ENCODE measurements at places on chromosomes 13 and 19.

DNA sequence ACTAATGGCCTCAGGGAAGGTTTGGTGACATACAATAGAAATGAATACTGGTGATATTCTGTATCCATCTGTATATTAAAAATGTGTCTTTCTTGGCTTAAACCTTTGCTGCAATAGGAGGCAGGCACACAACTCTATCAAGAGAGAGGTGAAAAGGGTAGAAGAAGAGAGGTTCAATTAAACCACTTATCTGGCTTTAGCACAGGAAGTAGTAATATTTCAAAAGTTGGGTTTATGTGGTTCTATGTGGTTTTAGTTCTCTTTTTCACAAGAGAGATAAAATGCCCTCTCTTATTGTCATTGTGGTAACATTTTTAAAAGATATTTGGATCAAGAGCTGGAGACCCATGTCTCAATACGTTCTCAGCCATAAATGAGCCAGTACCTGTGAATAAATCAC is 146.2 kb upstream of the FNDC3A start:
- DNase-seq: no peak

DNA sequence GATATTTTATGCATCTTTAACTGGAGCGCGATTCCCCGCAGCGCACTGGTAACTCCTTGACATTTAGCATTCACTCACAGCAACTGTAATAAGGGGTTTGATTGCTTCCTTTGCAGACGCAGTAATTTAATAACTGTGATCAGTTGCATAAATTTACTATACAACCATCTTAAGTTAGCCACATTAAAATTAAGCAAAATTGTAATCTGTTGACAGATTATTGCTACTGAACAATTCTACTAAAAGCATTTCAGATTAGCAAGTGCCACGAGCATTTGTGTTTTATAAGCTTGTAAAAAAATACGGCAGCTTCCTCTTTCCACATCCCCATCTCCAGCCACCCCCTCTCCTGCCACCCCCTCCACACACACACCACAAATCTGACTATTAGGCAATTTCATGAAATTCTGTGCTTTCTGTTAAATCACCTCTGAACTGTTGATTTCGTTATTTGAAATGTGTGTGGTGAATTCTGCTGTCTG is 44.4 kb downstream of the TSHZ3 start:
- peak; percentile 32 for DNase-seq

DNA sequence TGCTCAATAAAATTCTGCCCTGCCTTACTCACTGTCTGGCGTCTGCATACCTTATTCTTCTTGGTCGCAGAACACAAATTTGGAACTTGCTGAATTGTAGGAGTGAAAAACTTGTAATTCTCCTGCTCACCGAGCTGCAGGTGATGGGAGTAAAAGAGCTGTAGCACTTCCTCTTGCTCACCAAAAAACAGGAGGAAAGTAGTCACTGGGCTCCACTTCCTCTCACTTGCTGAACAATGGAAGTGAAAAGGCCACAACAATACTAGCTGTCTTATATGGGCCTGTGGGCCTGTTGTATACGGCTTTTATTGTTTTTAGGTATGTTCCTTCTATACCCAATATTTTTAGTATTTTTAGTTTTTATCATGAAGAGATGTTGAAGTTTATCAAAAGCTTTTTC is 978.7 kb downstream of the SLITRK5 start:
- DNase-seq: no peak

DNA sequence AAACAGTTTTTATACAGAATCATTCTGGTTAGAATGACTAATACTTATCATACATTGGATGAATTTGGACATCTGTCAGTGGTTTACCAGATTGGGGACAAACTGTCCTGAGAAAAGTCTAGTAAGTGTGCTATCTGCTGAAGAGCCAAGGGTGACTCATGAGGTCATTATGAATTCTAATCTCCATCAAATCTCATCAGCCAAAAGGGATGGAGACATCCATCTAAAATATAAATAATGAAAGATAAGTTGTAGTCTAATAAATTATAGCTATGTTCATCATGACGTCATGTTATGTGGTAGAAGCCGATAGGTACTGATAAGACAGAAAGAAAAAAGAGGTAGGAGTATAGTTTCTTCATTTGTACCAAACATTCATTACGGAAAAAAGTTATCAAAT is 804.4 kb downstream of the PCDH9 start:
- no peak for DNase-seq

- no peak for DNase-seq
Observed at GRCh38 chr13:61954092-61954491, 538.4 kb upstream of the PCDH20 start.

DNA sequence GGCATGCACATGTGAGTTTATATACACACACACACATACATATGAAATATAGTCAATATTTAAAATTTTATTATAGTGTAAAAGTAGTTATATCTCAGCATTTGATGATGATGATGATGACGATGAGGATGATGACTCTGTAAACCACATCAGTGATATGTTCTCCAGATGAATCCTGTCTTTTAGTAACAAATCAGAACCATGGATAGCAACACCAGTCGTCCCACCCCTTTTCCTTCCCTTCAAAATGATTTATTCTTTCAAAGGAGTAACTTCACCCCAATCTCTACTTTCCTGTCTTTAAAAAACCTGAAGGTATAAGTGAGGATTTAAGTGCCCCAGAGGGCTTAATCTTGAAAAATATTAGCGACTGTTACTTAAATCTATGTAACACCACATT is 74.1 kb downstream of the DCLK1 start:
- no peak for DNase-seq

DNA sequence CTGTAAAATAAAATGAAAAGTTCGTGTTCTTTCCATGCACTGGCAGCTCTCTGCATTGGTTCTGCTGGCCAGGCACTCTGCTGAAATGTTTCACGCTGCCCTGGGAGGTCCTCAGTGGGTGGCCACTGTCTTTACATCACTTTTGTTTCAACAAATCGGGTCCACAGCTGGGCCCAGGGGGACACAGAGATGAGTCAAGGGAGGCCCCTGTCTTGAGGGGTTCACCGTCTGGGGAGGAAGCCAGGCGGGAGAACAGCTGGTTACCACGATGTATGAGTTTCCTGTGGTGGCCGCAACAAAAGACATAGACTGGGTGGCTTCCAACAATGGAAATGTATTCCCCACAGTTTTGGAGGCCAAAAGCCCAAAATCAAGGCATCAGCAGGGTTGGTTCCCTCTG is 5.1 kb upstream of the KLF2 start:
- no peak for DNase-seq

- DNase-seq: no peak
Observed at GRCh38 chr19:9009935-9010651, at the start of gene MUC16. MUC16 (minus strand) TSS chr19:9010409.

DNA sequence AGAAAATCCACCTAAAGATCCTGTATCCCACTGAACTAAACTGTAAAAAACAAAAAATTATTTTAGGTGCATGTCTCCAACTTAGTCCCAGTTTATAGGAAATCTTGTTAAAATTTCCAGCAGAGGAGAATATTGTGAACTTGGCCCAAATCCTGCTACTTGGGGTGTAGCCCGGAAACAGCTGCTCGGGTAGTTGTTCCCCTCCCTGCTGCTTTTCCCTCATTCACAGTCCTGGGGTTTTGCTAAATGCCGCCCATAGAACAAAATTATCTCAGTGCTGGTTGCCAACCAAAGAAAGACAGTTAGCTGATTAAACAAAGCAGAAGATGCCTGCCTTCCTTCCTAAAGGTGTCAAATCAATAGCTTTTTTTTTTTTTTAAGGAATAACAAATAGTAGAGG is 330.5 kb upstream of the KLF12 start:
- no peak for DNase-seq

- peak; percentile 63 for DNase-seq
Observed at GRCh38 chr19:13212759-13213330, 62.6 kb downstream of the IER2 start.

- DNase-seq: peak; percentile 79
Observed at GRCh38 chr19:48780631-48781391, 25.5 kb downstream of the FGF21 start.

- DNase-seq: peak; percentile 44
Observed at GRCh38 chr19:55189403-55189835, 9.3 kb upstream of the SYT5 start.

DNA sequence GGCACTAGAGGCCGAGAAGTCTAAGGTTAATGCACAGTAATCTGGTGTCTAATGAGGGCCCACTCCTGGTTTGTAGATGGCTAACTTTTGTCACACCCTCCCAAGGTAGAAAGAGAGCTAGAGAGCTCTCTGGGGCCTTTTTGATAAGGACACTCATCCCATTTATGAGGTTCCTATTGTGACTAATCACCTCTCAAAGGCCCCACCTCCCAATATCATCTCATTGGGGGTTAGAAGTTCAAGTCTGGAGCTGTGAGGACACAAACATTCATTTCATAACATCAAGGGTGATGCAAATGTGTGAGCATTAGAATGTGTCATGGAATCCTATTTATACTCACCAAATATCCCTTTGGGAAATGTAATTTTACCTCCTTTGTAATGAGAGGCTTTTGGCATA is 79.2 kb upstream of the SLC10A2 start:
- no peak for DNase-seq

- peak; percentile 11 for DNase-seq
Observed at GRCh38 chr13:78608688-78609463, 5.5 kb upstream of the POU4F1 start.

- peak; percentile 65 for DNase-seq
Observed at GRCh38 chr13:98411617-98412265, 165.2 kb downstream of the STK24 start.

GRCh38 chr19:44741841-44742329 is 6.6 kb upstream of the BCL3 start:
- DNase-seq: peak; percentile 100

GRCh38 chr19:50580970-50581634 is 12.9 kb upstream of the LRRC4B start:
- no peak for DNase-seq

GRCh38 chr13:75399168-75399878 is 82.6 kb downstream of the TBC1D4 start:
- no peak for DNase-seq

- DNase-seq: peak; percentile 35
Observed at GRCh38 chr19:40191836-40192646, 815 bp downstream of the MAP3K10 start.

DNA sequence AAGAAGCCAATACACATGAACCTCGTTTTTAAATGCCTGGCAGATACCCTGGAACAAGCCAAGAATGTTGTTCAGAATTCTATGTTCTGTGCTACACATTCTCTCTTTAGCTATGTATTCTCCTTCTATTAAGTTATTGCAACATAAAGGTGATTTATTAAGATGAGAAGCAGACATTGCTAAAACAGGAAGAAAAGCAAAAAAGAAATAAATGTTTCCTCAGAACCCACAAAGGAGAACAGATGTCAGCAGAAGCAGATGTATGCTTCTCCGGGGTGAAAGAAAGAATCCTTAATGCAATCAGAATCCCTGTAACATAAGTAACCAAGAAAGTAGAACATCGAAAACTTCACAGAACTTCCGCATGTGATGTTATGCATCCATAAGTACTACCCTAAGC is 302.9 kb downstream of the DCT start:
- no peak for DNase-seq

GRCh38 chr19:28605501-28606268 is 607.3 kb downstream of the UQCRFS1 start:
- DNase-seq: no peak

- no peak for DNase-seq
Observed at GRCh38 chr13:27440408-27440807, 10.0 kb downstream of the MTIF3 start.

- no peak for DNase-seq
Observed at GRCh38 chr19:4229179-4229931, at the start of gene EBI3. EBI3 (plus strand) TSS chr19:4229523; CDS start chr19:4229551, 28 bp downstream.

DNA sequence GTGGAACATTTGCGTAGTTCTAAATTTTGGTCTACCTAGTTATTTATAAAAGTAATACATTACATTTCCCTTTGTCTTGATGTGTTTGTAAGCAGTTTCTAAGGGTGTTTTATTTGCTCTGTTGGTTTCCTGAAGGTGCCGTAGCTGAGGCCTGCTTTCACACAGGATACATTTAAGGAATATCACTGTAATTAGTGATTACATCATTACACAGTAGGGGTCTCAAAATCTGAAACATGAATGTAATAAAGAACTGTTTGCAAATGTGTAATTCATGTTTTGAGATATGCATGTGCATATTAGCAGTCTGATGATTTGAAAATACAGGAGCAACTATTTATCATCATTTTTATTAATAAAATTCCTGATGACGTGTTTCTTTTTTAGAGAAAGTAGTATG is 281.8 kb downstream of the MTUS2 start:
- no peak for DNase-seq

DNA sequence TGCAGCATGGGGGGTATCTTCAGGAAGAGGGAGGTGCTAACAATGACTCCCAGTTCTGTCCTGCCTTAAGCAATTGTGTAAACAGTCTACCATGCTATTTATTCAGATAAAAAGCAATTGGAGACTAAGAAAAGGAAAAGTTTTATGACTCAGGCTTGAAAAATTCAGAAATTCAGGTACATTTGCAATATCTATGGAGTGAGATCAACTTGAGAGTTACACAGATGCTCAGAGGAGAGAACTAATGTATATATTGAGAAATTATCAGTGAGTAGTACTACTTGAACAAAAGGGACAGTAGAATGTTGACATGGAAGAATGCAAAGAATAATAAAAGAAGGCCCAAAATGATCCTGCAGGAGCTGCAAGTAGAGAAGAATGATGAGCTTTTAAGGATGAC is 277.6 kb upstream of the DACH1 start:
- DNase-seq: no peak

GRCh38 chr13:41611385-41611784 is 154.0 kb downstream of the RGCC start:
- no peak for DNase-seq

DNA sequence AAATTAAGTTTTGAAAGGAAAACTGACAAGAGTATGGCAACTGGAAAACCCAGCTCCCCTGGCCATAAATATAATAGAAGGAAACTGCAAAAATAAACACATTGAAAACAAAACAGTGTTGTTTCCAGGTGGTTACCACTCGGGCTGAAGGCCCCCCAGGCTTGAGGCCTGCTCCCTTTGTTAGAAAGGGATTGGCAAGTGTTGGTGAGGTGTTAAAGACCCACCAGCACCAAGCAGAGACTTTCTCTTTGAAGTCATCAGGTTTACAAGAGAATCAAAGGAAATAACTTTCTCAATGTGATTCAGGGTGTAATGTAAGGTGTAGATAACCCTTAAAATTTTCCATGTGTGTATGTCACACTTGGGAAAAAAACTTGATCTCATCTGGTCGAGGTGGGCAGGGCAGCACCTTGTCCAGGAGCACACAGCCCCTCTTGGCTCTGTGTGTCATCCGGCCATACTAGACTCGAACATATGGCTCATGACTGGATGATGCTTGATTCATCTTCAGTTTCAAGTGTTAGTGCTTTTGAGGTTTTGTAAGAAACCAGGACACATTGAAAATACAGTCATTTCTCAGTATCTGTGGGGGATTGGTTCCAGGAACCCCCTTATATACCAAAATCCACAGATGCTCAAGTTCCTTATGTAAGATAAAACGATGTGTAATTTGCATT is 7.8 kb downstream of the ACTN4 start:
- DNase-seq: no peak

All from body of pancreas (tissue), 4 donors.